ENCODE measurements at places on chromosomes 3 and 15. TPM values are rescaled to one million over a fixed set of nuclear protein-coding genes. Genes with fewer than 3 reads are reported as not detected.

Gene OR5K4
- not detected for total RNA-seq

Gene GCHFR
- 61.3 TPM for total RNA-seq

Gene GPR27
- 29.1 TPM for total RNA-seq

Gene KNG1
- total RNA-seq = 0.91 TPM

Gene NEK10
- total RNA-seq = 9.1 TPM

Gene AHSG
- total RNA-seq = not detected

DNA sequence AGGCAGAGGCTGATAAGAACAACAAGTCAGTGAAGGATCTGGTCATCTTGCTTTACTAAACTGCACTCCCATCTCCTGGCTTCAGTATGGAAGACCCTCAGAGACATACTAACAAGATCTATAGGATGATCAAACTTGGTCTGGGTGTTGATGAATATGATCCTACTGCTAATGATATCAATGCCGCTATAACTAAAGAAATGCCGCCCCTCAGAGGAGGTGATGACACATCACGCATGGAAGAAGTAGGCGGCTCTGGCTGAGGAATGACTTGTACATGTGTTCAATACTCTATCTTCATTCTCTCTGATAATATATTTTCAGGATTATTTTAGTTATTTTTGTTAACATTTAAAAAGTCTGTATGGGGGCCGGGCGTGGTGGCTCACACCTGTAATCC lies 17.5 kb upstream of the EIF2B5 start:
- no peak overlapping the region for H3K27ac ChIP-seq
- no peaks in the 10 kb centered on the region for H3K36me3 ChIP-seq
- H3K4me3 ChIP-seq = no peak overlapping the region
- H3K4me1 ChIP-seq = no peaks in the 10 kb centered on the region
- no peak for DNase-seq

GRCh38 chr3:31567036-31567435 lies 34.3 kb downstream of the STT3B start:
- no peak overlapping the region for H3K4me3 ChIP-seq
- H3K36me3 ChIP-seq = no peaks in the 10 kb centered on the region
- H3K27me3 ChIP-seq = no peaks in the 10 kb centered on the region

GRCh38 chr3:4730719-4731118 lies 237.6 kb downstream of the ITPR1 start:
- H3K4me1 ChIP-seq = no peaks in the 10 kb centered on the region
- no peaks in the 10 kb centered on the region for H3K27me3 ChIP-seq
- no peak overlapping the region for H3K27ac ChIP-seq
- H3K4me3 ChIP-seq = no peak overlapping the region
- H3K36me3 ChIP-seq = no peaks in the 10 kb centered on the region

- no peak overlapping the region for H3K27ac ChIP-seq
- H3K4me1 ChIP-seq = no peaks in the 10 kb centered on the region
Observed at GRCh38 chr3:23219117-23219516, 16.0 kb downstream of the UBE2E2 start.

DNA sequence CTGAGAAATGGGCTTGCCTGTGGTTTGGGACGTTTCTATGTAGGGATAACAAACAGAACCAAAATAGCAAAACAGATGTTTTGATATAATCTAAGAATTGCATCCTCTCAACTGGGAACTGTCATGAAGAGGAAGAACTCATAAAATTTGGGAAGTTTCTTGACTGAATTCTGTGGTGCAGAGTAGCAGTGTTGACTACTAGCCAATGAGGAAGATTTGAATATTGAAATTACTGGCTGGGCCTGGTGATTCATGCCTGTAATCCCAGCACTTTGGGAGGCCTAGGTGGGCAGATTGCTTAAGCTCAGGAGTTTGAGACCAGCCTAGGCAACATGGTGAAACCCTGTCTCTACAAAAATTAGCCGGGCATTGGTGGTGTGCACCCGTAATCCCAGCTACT lies 42.2 kb downstream of the ZNF609 start:
- no peak overlapping the region for H3K27ac ChIP-seq
- DNase-seq = no peak
- peaks cover 2% of the 10 kb centered on the region for H3K4me1 ChIP-seq
- no peaks in the 10 kb centered on the region for H3K36me3 ChIP-seq
- H3K4me3 ChIP-seq = no peak overlapping the region

DNA sequence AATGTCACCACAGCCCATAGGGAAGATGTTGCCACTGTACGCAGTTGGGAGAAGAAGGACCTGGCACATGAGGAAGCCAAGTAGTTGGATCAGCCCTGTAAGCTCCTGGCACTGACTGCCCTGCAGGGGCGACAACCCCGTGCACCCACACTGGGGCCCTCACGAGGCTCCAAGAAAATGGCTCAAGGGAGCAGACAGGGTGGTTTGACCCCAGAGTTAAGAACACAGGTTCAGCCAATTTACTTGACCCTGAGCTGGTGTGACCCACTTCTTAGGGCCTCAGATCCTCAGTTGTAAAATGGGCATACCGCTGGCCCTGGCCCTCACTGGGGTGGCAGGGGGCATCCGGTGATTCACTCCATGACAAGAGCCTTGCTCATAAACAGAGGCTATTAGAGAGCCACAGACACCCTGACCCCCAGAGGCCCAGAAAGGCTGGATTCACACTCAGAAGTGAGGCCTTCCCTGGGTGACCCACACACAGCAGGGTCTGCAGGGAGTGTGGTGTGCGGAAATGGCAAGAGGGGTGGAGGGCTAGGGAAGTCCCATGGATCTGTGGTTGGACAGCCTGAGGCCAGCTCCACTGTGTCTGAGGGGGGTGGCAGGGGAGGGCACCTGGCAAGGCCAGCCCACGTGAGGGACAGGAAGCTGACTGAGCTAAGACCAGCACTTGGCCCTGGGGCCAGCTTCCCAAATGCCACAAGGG lies 1.7 kb upstream of the HHATL start:
- no peaks in the 10 kb centered on the region for H3K4me1 ChIP-seq
- no peak for DNase-seq
- H3K36me3 ChIP-seq = no peaks in the 10 kb centered on the region
- H3K4me3 ChIP-seq = no peak overlapping the region
- H3K27me3 ChIP-seq = no peaks in the 10 kb centered on the region

DNA sequence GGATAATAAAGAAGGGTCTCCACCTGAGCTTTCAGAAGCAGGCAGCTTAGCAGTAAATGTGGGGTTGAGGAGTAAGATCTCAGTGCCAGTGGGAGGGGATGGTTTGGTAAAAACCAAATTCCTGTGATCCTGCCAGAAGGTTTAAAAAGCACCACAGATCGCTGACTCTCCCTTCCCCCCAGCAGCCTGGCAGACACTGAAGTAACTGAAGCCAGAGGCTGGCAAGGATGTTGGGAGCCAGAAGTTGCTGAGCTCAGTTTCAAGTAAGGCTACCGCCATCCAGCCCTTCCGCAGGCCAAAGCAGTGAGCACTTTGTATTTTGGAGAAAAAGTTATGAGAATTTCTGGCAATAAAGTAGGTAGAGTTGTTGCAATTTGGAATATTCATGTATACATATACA lies 246.4 kb downstream of the ZNF621 start:
- H3K27me3 ChIP-seq = no peaks in the 10 kb centered on the region
- H3K4me1 ChIP-seq = no peaks in the 10 kb centered on the region
- H3K27ac ChIP-seq = peak overlapping the region; percentile 7
- no peak overlapping the region for H3K4me3 ChIP-seq
- H3K36me3 ChIP-seq = no peaks in the 10 kb centered on the region

DNA sequence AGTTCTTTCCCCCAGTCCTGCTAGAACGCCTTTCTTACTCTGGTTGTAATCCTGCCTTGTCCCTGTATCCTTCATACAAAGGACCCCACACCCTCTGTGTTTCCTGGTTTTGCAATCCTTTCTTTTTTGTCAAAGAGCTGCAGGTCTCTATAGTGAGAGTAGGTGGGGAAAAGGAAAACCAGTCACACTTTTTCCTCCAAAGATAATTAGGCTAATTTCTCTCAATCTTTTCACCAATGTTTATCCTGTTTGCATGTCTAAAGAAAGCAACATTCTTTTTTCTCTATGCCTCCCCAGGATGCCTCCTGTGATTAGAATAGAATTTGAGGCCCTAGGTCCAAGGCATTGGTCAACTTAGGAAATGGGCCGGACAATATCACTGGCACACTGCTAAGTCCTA lies 25.4 kb downstream of the SEMA6D start:
- no peak overlapping the region for H3K4me3 ChIP-seq
- no peak overlapping the region for H3K27ac ChIP-seq
- no peaks in the 10 kb centered on the region for H3K36me3 ChIP-seq
- H3K27me3 ChIP-seq = no peaks in the 10 kb centered on the region
- no peaks in the 10 kb centered on the region for H3K4me1 ChIP-seq
- no peak for DNase-seq

- no peak overlapping the region for H3K4me3 ChIP-seq
- H3K27me3 ChIP-seq = no peaks in the 10 kb centered on the region
- no peaks in the 10 kb centered on the region for H3K36me3 ChIP-seq
- no peak for DNase-seq
Observed at GRCh38 chr3:37622999-37623883, 238.4 kb upstream of the CTDSPL start.

DNA sequence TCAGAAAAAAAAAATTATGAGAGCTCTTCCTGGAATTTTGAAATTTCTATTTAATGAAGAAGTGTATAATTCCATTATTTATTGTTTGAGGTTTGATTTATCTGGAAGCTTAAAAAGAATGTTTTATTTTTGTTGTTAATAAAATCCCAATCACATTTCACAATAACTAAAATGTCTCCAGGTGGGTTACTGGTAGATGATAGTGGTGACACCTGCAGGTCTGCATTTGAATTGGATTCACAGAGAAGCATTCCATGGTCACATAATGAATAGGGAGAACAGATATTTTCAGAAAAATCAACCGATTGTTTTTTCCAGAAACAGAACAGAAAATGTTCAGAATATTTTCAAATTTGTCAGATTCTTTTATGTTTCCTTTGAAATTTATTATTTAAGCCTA lies 48.3 kb downstream of the ASB7 start:
- no peaks in the 10 kb centered on the region for H3K27me3 ChIP-seq
- no peak overlapping the region for H3K4me3 ChIP-seq
- no peak overlapping the region for H3K27ac ChIP-seq
- H3K4me1 ChIP-seq = no peaks in the 10 kb centered on the region

DNA sequence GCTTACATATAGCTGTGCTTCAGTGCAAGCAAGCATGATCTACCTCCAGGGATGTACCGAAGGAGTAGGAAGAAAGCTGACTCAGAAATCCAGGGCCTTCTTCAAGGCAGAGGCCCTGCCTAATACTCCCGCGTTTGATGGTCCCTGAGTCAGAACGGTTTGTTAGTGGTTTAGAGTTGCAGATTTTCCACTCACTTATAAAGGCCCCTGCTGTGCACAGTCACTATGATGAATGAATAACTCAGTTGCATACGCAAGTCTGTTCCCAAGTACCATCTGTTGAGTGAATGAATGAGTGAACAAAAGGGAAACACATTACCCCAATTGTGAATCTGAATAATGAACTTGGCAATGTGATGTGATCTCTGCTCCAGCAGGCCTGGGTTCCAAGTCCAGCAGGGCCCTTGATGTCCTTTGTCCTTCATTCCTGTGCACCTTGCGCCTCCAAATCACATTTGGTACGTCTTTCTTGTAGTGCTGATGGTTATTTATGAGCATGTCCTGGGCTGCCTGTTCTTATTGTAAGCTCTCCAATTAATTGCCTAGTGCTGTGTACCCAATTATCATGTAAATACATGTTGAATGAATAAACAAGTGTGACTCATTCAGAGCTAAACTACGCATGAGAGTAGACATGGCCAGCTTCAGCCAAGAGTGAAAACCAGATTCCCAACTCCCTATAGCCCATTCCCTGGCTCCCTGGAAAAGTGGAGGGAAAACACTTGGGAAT lies 85.3 kb upstream of the LIMD1 start:
- no peaks in the 10 kb centered on the region for H3K27me3 ChIP-seq
- no peak for DNase-seq
- H3K36me3 ChIP-seq = no peaks in the 10 kb centered on the region
- H3K27ac ChIP-seq = no peak overlapping the region
- no peaks in the 10 kb centered on the region for H3K4me1 ChIP-seq
- no peak overlapping the region for H3K4me3 ChIP-seq

DNA sequence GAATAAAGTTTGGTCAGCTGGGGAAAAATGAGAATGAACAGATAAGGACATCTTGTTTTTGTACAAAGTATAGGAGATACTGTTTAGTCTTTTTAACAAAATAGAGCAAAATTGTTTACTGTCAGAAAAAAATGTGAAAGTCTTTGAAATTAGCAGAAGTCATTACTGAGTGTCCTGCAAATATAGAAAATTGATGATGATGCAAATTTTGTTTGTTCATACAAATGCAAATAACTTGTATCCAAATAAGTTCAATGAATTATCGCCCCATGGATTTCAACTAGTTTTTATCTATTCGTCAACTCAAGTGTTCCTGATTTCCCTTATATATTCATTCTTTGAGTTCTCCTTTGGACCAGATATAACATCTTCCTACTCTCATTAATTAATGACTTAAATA lies 378.0 kb upstream of the SGO1 start:
- no peaks in the 10 kb centered on the region for H3K36me3 ChIP-seq
- no peak for DNase-seq
- H3K4me3 ChIP-seq = no peak overlapping the region
- H3K27ac ChIP-seq = no peak overlapping the region
- H3K4me1 ChIP-seq = no peaks in the 10 kb centered on the region

GRCh38 chr15:43184407-43185124 lies 637 bp upstream of the CCNDBP1 start:
- H3K27me3 ChIP-seq = no peaks in the 10 kb centered on the region
- peak overlapping the region; percentile 91 for H3K27ac ChIP-seq
- no peak for DNase-seq

GRCh38 chr15:31020542-31020941 lies 29.1 kb upstream of the MTMR10 start:
- no peak overlapping the region for H3K4me3 ChIP-seq
- DNase-seq = no peak
- H3K27ac ChIP-seq = no peak overlapping the region
- H3K36me3 ChIP-seq = no peaks in the 10 kb centered on the region
